Stimulated activated CD4-positive, alpha-beta T cell treated with anti-CD3 and anti-CD28 coated beads, Interleukin-4, amount 100 ng/mL, for 4 hours (primary cell): ENCODE measurements at places on chromosomes 3 and 15.

DNA sequence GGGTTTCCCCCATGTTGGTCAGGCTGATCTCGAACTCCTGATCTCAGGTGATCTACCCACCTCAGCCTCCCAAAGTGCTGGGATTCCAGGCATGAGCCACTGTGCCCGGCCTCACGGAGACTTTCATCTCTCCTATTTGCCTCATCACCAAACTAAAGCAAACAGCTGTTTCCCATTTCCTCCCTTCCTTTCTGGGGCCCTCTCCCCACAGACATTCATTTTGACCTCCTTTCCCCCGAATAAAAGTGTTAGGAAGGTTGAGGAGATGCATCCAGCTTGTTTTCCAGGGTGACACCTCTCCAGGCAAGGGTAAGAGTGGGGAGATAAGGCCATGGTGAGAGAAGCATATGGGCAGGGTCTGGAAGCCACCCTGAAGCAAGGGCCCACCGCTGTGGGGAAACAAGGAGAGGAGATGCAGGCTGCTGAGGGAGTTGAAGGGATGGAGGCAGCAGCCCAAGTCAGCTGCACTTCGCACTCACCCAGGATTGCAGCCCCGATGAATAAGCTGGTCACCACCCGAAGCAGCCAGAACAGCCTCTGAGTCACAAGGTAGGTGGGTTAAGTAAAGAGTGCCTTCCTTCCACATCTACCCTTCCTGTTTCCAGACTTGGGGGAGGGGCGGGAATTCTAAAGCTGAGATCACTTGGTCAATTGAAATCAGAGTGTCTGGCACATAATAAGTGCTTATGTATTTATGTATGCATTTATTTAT is 7.7 kb downstream of the DUOXA2 start:
- DNase-seq: no peak

- DNase-seq: no peak
Observed at GRCh38 chr3:173933113-173933512, 535.6 kb downstream of the NLGN1 start.

- no peak for DNase-seq
Observed at GRCh38 chr3:14552717-14553116, 12.6 kb upstream of the GRIP2 start.

DNA sequence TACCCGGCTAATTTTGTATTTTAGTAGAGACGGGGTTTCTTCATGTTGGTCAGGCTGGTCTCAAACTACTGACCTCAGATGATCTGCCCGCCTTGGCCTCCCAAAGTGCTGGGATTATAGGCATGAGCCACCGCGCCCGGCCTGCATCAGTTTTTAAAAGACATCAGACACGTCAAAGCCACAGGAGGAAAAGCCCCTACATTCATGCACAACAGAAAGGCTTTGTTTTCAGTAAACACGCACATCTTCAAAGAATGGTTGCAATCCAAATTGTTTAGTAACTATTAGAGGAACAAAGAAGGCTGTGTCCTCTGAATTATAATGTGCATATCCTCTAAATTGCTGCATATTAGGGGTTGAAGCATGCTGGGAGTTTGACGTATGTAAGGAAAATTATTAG is 53.3 kb downstream of the BTD start:
- DNase-seq: no peak

DNA sequence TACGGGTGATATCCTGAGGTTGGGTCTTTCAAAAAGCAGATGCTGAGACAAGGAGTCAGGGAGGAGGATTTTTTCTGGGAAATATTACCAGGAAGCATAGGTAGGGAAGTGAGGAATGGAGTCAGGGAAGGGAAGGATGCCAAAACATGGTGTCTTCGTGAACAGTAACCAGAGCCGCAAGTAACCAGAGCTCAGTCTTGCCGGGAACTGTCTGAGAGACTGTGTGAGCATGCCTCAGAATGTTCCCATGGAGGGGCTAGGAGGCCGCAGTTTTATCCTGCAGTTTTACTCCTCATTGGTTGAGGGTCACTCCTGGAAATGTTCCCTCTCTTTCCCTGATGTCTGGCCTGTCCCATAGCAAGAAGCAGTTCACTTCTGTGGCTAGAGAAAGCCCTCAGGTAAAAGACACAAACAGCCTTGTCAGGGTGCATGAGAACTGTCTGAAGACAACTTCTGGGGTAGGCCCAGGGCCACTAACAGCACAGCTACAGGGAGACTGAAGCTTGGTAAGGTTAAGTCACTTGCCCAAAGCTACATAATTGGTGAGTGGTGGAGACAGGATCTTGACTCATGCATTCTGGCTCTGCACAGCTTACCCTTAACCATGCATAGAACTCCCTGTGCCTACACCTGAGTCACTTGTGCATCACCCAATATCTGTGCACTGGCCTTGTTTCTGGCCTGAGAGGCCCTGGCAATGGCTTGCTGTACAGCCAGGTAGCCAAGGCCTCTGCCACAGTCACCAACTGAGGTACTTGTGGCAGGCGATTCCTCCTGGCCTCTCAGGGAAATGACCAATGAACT is 76.3 kb upstream of the FRMD4B start:
- DNase-seq: no peak
